ENCODE measurements at places on chromosomes 3 and 15.

GRCh38 chr3:23806534-23807423 is 1.0 kb downstream of the UBE2E1 start:
- no peak for DNase-seq

GRCh38 chr3:50455161-50456018 is 48.0 kb downstream of the CACNA2D2 start:
- DNase-seq = no peak

DNA sequence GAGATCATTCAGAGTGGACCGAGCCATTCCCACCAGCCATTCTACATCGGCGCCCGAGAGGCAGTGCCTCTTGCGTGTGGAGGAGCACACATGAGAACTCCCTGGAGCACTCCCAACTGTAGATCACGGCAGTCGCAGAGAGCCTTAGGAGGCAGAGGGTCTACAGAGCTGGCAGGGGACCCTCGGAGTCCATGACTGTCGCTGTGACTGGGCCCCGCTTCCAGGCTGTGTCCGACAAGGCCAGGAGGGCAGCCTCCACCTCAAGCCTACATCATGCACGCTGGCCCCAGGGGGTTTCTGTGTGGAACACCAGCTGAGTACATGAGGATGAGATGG is 159.0 kb downstream of the CHSY1 start:
- DNase-seq = no peak

- DNase-seq = peak; percentile 6
Measured at GRCh38 chr3:18389108-18389733, 35.9 kb downstream of the SATB1 start.

DNA sequence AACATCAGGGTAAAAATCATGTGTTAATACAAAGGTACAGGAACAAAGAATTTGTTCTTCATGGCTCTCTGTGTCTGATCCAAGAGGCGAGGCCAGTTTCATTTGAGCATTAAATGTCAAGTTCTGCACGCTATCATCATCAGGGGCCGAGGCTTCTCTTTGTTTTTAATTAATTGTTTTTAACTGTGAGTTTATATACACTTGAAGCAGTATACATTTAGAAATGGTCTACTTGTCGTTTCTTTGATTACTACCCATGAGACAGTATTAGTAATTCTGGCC is 21.2 kb upstream of the OCA2 start:
- no peak for DNase-seq

GRCh38 chr3:172702256-172702655 is 8.6 kb downstream of the NCEH1 start:
- DNase-seq = no peak

DNA sequence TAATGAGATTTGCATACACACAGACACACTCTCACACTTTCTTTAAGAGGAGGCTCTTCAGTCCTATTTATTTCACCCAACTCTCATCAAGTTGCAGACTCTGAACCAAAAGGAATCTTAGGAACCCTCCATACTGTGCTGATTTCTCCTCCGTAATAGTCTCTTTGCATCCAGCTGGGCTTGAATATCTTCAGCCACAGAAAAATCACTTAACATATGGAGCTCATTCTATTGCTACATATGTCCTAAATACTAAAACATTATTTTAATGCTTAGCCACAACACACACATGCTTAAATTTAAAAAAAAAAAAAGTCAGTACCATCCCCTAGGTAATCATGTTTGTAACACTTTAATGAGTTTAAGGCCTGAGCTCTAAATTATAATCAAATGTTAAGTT is 287.5 kb upstream of the CNTN6 start:
- DNase-seq = no peak

- no peak for DNase-seq
Measured at GRCh38 chr15:35308802-35309201, 223.7 kb upstream of the NANOGP8 start.

DNA sequence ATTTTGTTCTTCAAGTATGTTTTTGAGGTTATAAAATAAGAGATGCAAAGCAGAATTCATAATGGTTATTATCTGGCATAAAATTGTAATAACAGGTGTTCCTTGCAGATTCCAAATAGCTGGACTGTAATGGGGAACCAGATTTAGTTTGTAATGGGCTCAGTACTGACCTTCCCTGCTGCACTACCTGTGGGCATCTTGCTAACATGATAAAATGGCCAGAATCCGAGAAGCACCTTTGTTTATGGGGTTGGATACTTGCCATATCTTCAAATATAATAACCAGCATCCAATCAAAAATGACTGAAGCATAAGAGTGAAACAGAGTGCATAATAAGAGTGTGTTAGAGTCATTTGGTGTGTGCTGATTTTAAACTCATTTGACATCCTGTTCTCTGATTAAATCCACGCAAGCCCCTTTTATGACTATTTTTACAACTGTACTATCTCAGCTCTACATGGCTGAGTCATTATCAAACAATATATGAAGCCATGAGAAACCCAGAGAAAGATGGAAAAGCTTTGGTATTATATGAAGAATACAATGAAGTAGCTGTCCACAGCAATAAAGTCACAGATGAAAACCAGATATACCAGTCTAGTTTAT is 292.4 kb downstream of the CNTN4 start:
- DNase-seq = no peak

DNA sequence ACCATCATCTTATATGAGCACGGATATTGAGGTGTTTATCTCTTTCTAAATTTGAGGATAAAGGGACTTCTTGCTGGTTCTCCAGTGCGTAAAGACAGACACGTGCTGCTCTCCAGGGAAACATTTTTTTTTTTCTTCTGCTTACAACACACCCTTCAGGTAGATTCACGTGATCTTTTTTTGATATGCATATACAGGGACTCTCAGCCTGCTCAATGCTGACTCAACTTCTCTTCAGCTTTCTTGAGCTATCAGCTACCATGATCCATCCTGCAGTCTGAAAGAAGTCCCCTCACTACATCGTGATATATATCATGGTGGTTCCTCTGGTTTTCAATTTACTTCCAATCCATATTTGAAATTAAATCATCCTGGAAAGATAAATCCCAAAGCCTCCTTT is 87.1 kb upstream of the SLITRK3 start:
- no peak for DNase-seq

GRCh38 chr3:98650971-98651779 is 57.8 kb upstream of the CPOX start:
- no peak for DNase-seq

DNA sequence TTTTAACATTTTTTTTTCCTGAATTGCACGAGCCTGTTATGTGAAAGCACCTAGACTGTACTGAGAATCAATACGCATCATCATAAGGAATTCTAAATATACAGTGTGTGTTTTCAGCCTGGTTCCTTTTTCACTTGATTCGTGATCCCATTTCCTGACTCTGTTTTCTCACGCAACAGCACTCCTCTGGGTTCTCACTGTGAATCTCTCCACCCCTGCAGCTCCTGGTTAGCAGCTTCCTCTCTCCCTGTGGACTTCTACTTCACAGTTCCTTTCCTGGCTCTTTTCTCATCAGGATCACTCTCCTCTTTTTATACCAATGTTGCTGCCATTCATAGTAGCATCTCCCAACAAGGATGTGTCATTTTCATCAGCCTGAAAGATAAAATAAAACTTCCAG is 297.2 kb downstream of the CADM2 start:
- DNase-seq = no peak

- peak; percentile 52 for DNase-seq
Measured at GRCh38 chr3:41198526-41198925, 779 bp upstream of the CTNNB1 start.

- DNase-seq = no peak
Measured at GRCh38 chr15:47293466-47294162, 423.7 kb upstream of the SEMA6D start.

GRCh38 chr3:132783152-132783551 is 60.9 kb upstream of the NPHP3 start:
- no peak for DNase-seq

GRCh38 chr3:138097192-138098172 is 17.9 kb downstream of the DZIP1L start:
- DNase-seq = no peak

- DNase-seq = no peak
Measured at GRCh38 chr15:90083954-90084607, 18.2 kb downstream of the IDH2 start.

- DNase-seq = peak; percentile 34
Measured at GRCh38 chr3:45688194-45688881, 858 bp upstream of the SACM1L start.

DNA sequence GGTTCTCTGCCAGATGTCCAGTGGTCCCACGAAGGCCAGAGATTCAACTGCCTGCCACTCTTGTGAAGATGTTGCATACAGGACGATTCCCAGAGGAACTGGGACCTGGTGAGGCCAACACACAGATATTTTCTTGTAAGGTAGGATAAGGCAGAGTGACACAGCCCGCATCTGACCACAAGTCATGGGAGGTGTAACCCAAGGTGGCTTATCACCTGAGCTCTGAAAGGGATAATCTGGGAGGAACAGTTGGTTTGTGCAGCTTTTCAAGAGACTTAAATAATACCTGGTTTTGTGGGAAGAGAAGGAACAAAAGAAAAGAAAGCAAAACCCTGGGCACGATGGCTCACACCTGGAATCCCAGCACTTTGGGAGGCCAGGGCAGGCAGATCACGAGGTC is 39.8 kb upstream of the NR2F2 start:
- no peak for DNase-seq

GRCh38 chr3:117515309-117515708 is 805.7 kb downstream of the TUSC7 start:
- DNase-seq = no peak

GRCh38 chr3:134067531-134068161 is 37.9 kb upstream of the SLCO2A1 start:
- no peak for DNase-seq

- DNase-seq = no peak
Measured at GRCh38 chr3:188486952-188487351, 333.0 kb downstream of the LPP start.

DNA sequence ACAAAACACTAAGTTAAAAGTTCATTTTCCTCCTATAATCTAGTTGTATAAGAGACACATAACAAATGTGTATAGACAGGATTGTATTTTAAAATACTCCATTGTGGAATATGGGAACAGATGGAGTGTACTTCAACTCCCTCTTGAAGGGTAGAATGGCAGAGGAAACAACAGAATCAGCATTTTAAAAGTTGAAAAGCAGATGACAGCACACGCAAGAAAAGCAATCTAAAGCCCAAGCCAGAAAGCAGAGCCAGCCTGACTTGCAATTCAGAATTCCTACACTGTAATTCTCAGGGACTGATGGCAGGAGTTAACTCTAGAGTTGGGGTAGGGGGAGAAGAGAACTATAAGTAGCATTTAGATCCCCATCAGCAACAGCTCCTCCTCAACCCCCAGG is 22.8 kb downstream of the MORC1 start:
- no peak for DNase-seq

- DNase-seq = no peak
Measured at GRCh38 chr15:71332431-71333004, 217.2 kb downstream of the THSD4 start.
